ENCODE measurements at places on chromosomes 4 and X. TPM values are rescaled to one million over a fixed set of nuclear protein-coding genes. Genes with fewer than 3 reads are reported as not detected.

The SSX4B gene
- not detected for total RNA-seq

The USP17L22 gene
- not detected for total RNA-seq

The GPRIN3 gene
- total RNA-seq, result 7.4 TPM

The CYLC1 gene
- total RNA-seq, result not detected

The ZFP92 gene
- 1.5 TPM for total RNA-seq

The PRDM8 gene
- total RNA-seq, result 3.7 TPM

The TKTL1 gene
- not detected for total RNA-seq

The PRSS12 gene
- total RNA-seq, result 0.08 TPM

The SSX1 gene
- 0.16 TPM for total RNA-seq

The ENPP6 gene
- 0.11 TPM for total RNA-seq

The MTMR1 gene
- total RNA-seq, result 38.8 TPM

The MAOA gene
- total RNA-seq, result 1.2 TPM

The HSFX2 gene
- total RNA-seq, result not detected

The GSX2 gene
- total RNA-seq, result not detected

The GAGE12E gene
- not detected for total RNA-seq

The GYG2 gene
- not detected for total RNA-seq

The TENM3 gene
- total RNA-seq, result 0.03 TPM

The ARAP2 gene
- 20.7 TPM for total RNA-seq

The EPHA5 gene
- not detected for total RNA-seq

The ADH1C gene
- total RNA-seq, result 0.20 TPM

The NPY2R gene
- total RNA-seq, result not detected

The PDCL2 gene
- not detected for total RNA-seq

The GAGE12H gene
- not detected for total RNA-seq

The P2RY4 gene
- total RNA-seq, result 0.18 TPM

The NOP14 gene
- 179 TPM for total RNA-seq

The TNMD gene
- not detected for total RNA-seq

The DMP1 gene
- not detected for total RNA-seq

The TEX13C gene
- not detected for total RNA-seq

The MEPE gene
- total RNA-seq, result not detected

The CXorf65 gene
- 6.6 TPM for total RNA-seq

The MAGEA8 gene
- not detected for total RNA-seq

The UBE2K gene
- total RNA-seq, result 95.7 TPM

The HTRA3 gene
- not detected for total RNA-seq

The HDX gene
- total RNA-seq, result 1.6 TPM

The WFS1 gene
- total RNA-seq, result 7.7 TPM

The ANXA10 gene
- not detected for total RNA-seq

The TASL gene
- total RNA-seq, result 0.94 TPM

The NAA11 gene
- total RNA-seq, result not detected

The SUPT20HL1 gene
- total RNA-seq, result not detected

The GPR101 gene
- not detected for total RNA-seq

The SYN1 gene
- total RNA-seq, result 0.23 TPM

The DCAF12L2 gene
- not detected for total RNA-seq

The AFF2 gene
- total RNA-seq, result 5.8 TPM

The H2BW2 gene
- total RNA-seq, result not detected

The SH3RF1 gene
- 0.43 TPM for total RNA-seq

The TMPRSS11A gene
- total RNA-seq, result not detected

The RTL5 gene
- 0.25 TPM for total RNA-seq

The HPGD gene
- 0.53 TPM for total RNA-seq

The CT45A5 gene
- total RNA-seq, result not detected

The MANBA gene
- total RNA-seq, result 4.6 TPM

The ADH1A gene
- not detected for total RNA-seq

The QDPR gene
- 46.7 TPM for total RNA-seq

The GPR173 gene
- total RNA-seq, result not detected

The DDIT4L gene
- not detected for total RNA-seq

The PIR gene
- total RNA-seq, result 1.0 TPM

The SMIM10 gene
- total RNA-seq, result 0.53 TPM

The CDKL5 gene
- total RNA-seq, result 0.83 TPM

The WDR17 gene
- 4.3 TPM for total RNA-seq
